CD4-positive, alpha-beta T cell treated with Interleukin-21 for 1 hour (primary cell): ENCODE measurements at places on chromosomes 13 and 19.

GRCh38 chr19:51921949-51922348 is 5.3 kb upstream of the ZNF613 start:
- no peak for DNase-seq

GRCh38 chr13:75507027-75508001 is 25.3 kb upstream of the TBC1D4 start:
- DNase-seq, result no peak

GRCh38 chr19:3471954-3472655 is 8.2 kb downstream of the SMIM24 start:
- peak; percentile 34 for DNase-seq

GRCh38 chr19:14091813-14092462 is 1.4 kb upstream of the SAMD1 start:
- DNase-seq, result no peak

GRCh38 chr19:34639491-34640085 is 37.4 kb downstream of the SCGB2B2 start:
- peak; percentile 73 for DNase-seq

- DNase-seq, result no peak
Observed at GRCh38 chr19:28324275-28325060, 888.5 kb downstream of the UQCRFS1 start.

GRCh38 chr13:71659404-71659803 is 207.6 kb downstream of the DACH1 start:
- DNase-seq, result no peak

DNA sequence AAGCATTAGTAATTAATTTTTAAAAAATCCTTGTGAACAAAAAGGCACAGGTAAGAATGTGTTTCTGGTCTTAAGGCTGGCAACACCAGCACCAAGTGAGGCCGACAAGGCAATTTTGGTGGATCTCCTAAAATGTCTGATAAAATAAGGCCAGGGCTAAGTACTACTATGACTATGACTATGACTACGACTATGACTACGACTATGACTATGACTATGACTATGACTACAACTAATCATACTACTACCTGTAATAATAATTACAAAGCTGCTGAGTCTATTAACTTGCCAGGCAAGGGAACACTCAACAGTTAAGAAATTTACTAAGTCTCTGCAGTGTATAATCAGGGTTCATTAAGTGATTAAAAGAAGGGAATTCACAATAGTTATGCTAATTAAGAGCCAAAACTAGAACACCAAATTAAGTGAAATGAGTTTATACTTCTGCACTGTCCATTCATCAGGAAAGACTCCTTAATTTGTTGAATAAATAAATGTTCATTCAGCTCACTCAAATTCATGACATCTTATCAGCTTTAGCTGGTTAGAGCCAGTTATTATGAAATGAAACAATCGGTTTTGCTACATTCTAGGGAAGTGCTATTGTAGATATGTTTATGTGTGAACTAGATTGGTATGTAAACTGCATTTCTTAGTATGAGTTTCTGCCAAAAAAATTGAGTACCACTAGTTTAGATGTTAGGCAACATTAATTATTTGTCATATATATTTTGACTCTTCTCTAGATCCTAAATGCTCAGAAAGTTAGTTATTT is 1626.2 kb upstream of the PCDH20 start:
- no peak for DNase-seq

GRCh38 chr13:98462241-98462882 is 114.5 kb downstream of the STK24 start:
- no peak for DNase-seq

DNA sequence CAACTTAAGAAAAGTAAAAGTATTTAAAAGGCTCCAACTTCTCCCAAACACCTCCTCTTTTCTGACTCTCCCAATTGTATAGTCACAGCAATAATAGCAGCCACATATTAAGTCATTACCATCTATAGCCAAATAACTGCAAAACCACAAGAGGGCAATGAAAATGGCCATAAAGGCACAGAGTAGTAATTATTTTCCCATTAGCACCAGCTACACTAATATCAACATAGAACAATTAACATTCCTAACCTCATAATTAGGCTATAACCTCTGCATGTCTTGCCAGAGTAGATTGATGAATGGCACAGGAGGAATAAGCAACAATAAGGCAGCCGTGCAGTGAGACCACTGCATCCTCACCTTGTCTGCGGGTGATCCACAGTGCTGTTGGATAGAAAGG is 226.4 kb upstream of the SERP2 start:
- DNase-seq, result no peak

- peak; percentile 75 for DNase-seq
Observed at GRCh38 chr19:41753936-41754529, 1.3 kb upstream of the CEACAM6 start.

- no peak for DNase-seq
Observed at GRCh38 chr13:82010780-82011179, 1669.9 kb upstream of the SPRY2 start.

DNA sequence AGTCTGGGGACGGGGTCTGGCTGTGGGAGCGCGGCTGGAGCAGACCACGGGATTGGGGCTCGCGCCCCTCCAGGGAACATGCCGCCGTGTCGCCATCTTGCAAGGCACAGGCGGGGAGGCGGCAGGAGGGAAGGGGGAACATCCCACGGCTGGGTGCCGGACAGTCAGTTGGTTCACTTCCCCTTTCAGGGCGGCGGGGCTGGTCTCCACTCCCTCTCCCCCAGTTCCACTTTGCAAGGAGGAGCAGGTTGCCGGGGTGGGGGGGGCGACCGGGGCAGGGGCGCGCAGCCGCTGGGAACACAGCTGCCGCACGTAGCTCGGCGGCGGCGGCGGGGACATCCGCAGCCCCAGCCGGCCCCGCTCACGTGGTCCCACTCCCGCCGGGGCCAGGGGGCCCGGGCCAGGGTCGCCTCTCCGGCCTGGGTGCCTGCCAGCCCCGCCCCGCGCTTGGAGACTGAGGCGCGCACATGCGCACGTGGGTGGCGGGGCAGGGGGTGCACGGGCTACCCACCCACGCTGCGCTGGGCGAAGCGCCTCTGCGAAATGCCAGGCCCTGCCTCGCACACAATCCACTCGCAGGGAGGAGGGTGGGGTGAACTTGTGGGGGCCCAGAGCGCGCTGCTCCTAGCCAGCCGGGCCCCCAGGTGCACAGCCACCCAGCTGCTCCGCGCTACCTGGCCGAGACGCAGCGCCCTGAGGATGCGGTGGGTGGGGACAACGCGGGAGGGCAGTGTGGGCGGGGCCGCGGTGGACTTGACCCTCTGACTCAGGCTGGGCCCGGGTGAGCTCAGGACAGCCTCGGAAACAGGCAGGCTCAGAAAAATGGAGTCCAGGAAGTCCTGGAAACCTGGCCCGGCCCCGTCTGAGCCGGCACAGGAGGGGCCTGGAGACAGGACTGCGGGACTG is 6.4 kb downstream of the KLF16 start:
- DNase-seq, result peak; percentile 46

DNA sequence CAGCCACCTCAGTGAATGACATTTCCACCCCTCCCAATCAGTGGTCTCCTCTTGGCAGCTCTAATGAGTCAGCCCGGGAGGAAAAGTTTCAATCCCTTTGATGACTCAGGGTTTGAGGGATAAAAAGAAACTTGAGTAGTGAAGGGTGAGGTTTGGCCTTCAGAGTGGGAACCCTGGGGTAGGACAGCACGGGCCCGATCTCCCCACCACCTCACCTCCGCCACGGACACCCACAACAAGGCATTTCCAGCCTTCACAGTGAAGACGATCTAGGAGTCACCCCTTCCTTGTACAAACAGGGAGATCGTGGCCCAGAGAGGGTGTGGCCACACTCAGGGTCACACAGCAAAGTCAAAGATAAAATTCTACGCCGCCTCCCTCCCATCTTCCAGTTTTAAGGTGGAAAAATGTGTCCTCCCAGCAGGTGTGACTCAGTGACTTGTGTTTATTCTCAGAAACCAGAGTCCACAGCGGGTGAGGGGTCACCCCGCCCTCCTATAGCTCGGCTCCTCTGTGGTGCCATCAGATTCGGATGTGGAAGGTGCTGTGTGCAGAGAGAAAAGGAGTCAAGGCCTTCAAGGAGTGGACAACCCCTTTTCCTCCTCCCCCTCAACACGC is 12.3 kb downstream of the CIB3 start:
- DNase-seq, result no peak

- DNase-seq, result no peak
Observed at GRCh38 chr19:40791349-40791748, 7.6 kb upstream of the EGLN2 start.

GRCh38 chr19:15231271-15231670 is 977 bp downstream of the EPHX3 start:
- no peak for DNase-seq

DNA sequence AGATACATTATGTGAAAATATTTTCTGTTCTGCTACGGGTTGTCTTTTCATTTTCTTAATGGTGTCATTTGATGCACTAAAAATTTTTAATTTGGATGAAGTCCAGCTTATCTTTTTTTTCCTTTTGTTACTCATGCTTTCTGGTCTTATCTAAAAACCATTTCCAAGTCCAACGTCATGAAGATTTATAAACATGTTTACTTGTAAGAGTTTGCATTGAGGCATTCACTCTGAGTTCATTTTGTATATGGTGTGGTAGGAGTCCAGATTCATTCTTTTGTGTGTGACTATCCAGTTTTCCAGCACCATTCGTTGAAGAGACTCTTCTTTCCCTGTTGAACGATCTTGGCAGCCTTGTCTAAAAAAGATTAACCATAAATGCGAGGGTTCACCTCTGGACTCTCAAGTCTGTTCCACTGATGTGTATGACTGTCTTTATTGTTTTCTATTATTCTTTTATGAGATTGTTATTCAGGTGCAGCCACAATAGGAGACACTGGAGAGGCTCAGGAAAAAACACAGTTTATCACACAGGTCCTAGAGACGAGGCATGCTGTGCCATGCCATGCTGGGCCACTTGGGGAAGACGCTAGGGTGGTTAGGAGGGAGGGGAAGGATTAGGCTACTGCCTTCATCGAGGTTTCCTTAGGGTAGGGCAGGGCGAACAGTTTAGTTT is 35.0 kb downstream of the NAA16 start:
- no peak for DNase-seq

DNA sequence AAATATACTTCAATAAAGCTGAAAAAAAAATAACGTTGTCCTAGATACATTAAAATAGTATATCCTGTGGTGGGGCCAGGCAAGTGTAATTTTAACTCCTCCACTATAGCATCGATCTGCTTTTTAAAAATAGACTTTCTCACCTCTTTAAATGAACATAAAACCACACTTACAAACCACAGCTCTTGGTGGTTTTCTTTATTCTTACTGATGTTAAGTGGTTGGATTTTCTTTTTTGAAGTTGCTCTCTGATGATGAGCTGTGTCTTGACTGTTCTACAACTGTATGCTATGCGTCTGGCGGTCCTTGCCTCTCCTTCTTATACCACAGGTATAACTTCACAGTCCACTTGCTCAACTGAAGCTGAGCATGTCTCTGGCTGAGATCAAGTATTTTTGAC is 721.5 kb upstream of the KLHL1 start:
- no peak for DNase-seq

DNA sequence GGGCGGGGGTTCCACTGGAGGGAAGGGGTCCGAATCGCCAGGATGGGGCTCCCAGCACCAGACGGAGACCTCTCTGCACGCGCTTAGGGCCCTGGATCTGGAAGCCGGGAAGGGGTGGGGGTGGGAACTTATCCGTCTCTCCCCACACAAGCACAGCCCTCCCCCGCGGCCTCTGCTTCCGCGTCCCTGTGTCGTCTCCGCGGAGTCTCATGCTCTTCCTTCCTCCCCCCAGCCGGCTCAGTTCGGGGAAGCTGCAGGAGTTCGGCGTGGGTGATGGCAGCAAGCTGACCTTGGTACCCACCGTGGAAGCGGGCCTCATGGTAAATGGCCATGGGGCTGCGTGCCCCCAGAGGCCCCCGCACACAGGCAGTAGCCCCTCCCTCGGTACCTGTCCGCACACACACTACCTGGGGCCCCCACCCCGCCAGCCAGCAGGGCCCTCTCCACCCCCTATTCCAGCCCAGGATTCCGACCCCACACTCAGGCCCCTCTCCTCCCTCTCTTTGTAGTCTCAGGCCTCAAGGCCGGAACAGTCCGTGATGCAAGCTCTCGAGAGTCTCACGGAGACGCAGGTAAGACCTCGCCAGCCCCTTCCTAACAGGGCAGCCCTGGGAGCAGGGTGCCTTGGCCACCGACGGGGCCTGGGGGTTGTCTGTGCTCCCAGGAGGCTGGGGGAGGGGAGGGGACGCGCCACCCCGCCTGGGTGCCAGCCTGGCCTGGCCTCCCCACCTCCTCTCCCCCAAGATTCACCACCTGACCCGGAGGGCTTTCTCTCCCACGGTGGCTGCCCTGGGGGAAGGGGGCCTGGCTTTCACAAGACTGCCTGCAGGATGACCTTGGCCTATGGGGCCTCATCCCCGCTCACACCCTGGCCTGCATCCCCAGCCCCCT is 3.2 kb downstream of the MIDN start:
- DNase-seq, result peak; percentile 69

GRCh38 chr13:114015969-114016295 is 42.1 kb upstream of the C13orf46 start:
- DNase-seq, result no peak

DNA sequence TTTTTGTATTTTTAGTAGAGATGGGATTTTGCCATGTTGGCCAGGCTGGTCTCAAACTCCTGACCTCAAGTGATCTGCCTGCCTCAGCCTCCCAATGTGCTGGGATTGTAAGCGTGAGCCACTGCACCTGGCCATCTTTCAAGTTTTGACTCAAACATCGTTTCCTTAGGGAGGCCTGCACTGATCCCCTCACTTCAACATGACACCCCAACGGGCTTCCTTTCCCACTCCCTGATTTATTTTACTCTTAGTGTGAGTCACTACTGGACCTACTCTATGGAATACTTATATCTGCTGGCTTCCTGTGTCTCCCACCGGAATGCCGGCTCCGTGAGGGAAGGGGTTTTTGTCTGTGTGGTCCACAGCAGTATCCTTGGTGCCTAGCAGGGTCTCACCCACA is 4.5 kb upstream of the ADAMTS10 start:
- DNase-seq, result no peak

DNA sequence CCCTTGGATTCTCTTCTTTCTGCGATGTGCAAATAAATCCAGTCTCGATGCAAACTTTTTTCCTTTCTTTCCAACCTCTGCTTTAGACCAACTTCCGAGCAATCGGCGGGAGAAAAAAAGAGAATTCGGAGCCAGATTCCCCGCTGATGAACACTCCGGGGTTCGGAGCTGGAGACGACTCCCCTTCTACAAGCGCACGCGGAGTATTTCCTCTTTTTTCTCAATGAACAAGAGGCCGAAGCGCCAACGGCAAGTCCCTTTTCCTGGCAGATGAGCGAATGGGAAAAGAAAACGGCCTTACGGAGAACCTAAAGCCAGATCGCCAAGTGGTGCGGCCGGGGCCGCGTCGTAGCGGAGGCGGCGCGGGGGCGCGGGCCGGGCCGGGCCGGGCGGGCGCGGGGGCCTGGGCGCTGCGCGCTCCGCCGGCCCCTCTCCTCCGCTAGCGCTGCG is 250 bp downstream of the SPRY2 start:
- DNase-seq, result no peak

- DNase-seq, result no peak
Observed at GRCh38 chr13:106393776-106394175, 141.7 kb downstream of the EFNB2 start.

DNA sequence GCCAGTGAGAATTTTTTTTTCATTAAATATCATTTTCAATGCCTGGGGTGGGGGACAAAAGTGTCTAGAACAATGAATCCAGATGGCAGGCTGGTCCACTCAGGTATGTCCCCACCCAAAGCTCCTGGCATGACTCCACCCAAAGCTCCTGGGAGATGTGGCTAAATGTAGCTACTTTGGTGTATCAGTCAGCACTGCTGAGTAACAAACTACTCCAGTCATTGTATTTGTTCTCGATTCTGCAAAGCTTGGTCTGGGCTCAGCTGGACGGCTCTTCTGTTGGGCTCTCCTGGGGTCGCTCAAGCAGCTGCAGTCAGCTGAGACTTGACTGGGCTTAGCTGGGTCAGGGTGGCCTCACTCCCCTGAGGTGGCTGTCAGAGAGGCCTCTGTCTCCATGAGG is 48.5 kb downstream of the CELF5 start:
- no peak for DNase-seq
